ENCODE measurements at places on chromosomes 7 and 10.

DNA sequence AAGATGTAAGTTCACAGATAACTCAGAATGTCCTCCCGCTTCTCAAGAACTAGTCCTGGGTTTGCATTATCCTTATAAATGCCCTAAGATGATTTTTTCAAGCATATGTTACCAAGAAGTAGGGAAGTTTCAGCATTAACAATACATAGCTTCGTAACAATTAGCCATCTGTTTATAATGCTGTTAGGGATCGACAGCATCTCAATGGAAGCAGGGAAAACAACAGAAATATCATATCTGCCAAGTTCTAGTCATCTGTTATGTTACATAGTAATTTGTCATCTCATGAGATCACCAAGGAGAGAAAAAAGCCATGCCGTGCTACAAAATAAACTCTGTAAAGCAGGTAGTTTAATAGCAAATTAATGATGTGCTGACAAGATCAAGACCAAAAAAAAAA, 731.5 kb upstream of the C7orf33 start:
- DNase-seq = no peak

- peak; percentile 91 for DNase-seq
Measured at GRCh38 chr10:80662429-80663261, 124.9 kb downstream of the SH2D4B start.

- DNase-seq = no peak
Measured at GRCh38 chr7:117623606-117624005, 143.8 kb downstream of the CFTR start.

DNA sequence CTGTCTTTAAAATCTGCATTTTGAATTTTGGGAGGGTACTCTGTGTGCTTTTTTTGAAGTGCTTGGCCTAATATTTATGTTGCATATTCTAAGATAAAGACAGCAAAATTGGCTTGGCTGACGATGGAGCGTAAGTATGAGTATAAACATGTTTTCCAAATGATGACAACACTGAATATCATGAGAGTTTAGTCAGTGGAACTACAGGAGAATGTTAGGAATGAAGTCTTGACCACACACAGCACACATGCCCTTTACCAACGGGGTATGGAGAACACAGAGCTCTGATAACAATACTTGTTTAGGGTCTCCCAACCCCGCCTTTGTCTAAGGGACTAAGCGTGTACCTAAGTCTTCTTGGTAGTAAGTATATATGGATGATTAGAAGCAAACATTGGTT, 253.9 kb upstream of the FZD8 start:
- DNase-seq = no peak

DNA sequence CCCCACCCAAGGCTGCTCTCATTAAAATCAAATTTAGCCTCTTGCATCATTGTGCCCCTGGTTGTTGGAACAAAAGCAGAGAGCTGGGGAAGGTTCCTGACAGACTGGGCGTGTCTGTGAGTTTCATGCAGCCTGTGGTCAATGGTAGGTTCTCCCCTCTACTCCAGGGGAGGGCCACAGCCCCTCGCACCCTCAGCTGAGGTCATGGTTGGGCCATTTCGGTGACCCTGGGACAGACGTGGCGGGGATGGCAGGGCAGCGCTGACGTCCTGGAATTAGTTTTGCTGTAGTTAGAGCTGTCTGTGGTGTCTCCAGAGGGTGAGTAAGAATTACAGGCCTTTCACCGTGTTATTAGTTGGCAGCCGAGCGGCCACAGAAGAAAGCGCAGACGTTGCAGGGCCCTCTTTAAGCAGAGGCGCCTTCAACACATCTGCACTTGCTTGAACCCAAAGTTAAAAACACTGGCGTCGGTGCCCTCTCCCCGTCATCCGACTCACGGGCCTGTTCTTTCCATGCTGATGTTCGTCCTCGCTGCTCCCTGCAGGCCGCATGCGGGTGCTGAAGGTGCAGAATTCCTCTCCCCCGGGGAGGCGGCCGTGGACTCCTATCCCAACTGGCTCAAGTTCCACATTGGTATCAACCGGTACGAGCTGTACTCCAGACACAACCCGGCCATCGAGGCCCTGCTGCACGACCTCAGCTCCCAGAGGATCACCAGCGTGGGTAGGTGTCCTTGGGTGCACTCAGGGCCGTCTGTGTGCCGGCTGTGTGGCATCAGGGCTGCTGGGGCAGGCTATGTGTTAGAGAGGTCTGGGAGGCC, 2.8 kb downstream of the FAM20C start:
- DNase-seq = no peak

- DNase-seq = no peak
Measured at GRCh38 chr7:77531038-77531437, 6.1 kb upstream of the PTPN12 start.

GRCh38 chr7:24896031-24896501, 83.9 kb downstream of the OSBPL3 start:
- no peak for DNase-seq

DNA sequence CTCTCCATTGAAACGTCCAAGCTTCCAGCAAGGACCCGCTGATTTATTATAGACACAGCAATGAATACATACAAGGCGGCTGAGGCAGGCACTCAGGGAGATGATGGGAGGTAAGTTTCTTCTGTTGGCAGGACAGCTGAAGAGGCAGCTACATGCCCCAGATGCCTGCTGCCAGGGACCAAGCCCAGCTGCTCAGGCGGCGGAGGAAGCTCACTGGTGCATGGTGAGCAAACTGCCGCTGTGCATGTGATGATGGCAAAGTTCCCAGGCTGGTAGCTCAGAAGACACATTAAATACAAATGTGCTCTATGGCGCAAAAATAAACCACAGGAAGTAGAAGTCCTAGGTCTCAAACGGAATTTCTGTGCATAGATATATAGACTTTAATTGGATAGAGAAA, 2.3 kb downstream of the DNTT start:
- DNase-seq = peak; percentile 70

DNA sequence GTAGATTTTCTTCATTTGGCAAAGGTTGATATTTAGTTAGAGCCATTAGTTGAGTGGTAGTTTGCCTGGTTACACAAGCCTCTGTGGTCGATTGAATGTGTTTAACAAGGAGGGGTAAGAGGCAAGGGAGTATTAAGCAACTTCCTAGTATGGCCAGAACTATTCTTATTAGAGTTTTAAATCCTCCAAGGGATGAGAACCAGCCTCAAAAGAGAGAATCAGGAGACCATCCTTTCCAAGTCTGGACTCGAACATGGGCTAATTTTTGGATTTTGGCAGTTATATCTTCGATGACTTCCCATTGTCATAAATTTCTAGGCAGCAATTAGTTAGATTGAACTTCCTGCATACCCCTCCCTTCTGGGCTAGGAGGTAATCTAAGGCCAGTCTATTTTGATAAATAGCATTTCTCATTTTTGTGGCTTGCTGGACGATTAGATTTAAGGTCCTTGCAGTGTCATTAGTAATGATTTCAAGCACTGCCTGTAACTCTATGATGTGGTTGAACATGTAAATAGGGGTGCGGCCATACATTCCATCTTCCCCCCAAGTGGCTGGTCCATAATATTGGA, 219.5 kb upstream of the KCND2 start:
- no peak for DNase-seq

GRCh38 chr10:97039538-97040247, 146.1 kb downstream of the SLIT1 start:
- DNase-seq = no peak

All from sciatic nerve (tissue), 2 donors.